Pons (tissue), 1 donor: ENCODE measurements at places on chromosomes 16 and 17.

DNA sequence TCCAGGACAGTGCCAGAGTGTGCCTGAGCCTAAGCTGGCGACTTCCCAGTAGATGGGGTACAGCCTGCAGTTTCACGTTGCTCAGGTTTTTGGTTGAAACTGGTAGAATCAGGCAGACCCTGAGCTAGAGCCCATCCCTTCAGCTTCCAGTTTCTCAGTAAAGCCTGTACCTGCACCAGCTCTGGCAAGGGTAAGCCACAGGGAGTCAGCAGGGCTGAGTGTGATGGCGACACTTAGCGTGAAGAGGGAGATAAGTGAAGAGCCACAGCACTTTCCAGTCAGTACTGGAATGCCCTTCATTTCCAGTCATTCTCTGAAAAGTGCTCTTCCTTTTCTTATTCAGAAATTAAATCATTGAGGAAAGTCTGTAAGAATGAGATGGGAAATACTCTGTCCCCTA, 22.4 kb downstream of the PLD6 start:
- DNase-seq, result no peak

- DNase-seq, result no peak
These were observed at the start of gene SLC7A6 for GRCh38 chr16:68264128-68265077. Gene SLC7A6 (plus strand): TSS chr16:68264526. CDS start chr16:68274727, 10,201 bp downstream.

GRCh38 chr17:7004398-7005253, 7.8 kb upstream of the RNASEK start:
- peak; percentile 80 for DNase-seq

DNA sequence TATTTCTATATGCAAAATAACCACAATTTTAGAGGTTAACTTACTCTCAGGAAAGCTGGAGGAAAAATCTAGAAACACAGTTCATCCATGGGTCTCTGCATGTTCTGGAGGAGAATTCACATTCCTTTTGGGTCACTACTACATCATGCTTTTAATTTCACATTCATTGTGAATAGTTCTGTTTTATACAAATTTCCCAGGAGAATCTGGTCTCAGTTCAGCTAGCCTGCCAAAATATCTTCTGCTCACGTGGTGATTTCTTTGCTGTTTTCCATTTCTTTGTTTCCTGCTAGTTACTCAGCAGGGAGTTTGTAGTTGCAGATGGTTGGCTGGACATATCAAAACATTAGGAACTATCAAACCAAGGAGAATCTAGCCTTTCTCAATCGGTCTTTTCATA, at the start of gene ABCA9:
Gene ABCA9, minus strand, starts transcription at position 106 of the 400 bp plus-strand sequence. CDS start 9,801 bp downstream, outside the sequence.
- peak; percentile 35 for DNase-seq

DNA sequence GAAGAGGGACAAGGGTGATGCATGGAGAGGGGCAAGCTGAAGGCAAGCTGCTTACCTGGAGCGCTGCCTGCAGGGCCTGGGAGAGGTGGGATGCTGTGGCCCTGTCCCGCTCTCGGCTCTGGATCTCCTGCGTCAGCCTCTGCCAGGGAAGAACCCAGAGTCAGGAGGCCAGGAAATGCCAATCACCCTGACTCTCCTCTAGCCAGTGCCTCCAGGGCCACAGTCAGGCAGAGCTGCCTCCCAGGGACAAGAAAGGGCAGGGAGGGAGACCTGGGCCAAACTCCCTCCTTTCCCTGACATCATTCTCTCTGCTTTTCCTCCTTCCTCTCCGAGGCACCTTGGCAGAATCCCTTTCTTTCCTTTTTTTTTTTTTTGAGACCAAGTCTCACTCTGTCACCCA, 11.3 kb downstream of the CDK3 start:
- DNase-seq, result no peak

GRCh38 chr17:58615768-58616659, 75.8 kb downstream of the TEX14 start:
- no peak for DNase-seq

- peak; percentile 53 for DNase-seq
These were observed 53.1 kb downstream of the CFDP1 start for GRCh38 chr16:75379911-75380847.

DNA sequence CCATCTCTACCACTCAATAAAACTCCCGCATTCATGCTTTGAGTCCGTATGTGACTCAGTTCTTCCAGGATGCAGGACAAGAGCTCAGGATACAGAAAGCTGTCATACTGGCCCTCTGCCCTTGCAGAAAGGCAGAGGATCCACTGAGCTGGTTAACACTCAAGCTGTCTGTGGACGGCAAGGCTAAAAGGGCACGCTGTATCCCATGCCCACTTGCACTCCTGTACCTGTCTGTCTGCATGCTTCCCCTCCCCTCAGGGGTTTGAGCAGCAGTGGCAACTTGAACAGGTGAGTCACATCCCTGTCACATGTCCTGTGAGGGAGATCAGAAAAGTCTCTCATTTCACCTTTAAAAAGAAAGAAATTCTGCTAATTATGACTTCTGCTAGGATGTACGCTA, 293.8 kb downstream of the HS3ST3B1 start:
- no peak for DNase-seq

DNA sequence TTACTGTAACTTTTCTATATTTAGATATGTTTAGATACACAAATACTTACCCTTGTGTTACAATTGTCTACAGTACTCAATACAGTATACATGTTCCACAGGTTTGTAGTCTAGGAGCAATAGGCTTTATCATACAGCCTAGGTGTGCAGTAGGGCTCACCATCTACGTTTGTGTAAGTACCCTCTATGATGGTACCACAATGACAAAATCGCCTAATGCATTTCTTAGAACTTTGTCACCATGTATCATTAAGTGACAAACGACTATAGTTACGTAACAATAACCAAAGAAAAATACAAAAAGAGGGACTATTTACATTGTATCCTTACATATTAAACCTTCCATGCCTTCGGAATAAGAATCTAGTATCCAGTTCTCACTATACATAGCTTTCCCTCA, 8.0 kb downstream of the STAT5B start:
- DNase-seq, result no peak

GRCh38 chr17:7311110-7311705, 3.8 kb downstream of the EIF5A start:
- no peak for DNase-seq

DNA sequence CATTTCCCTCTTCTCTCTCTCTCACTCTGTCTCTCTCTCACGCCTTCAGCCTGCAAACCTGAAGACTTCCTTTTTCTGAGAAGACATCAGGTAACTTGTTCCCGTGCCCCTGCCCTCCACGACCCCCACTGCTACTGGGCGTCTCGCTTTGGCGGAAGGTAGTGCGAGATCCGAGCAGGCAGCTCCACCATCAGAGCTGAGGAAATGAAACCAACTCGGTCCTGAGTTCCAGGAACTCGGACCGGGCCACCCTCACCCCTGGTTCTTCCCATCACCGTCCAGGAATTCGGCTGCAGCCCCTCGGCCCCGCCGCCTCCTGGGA, 585 bp downstream of the MLKL start:
- no peak for DNase-seq

DNA sequence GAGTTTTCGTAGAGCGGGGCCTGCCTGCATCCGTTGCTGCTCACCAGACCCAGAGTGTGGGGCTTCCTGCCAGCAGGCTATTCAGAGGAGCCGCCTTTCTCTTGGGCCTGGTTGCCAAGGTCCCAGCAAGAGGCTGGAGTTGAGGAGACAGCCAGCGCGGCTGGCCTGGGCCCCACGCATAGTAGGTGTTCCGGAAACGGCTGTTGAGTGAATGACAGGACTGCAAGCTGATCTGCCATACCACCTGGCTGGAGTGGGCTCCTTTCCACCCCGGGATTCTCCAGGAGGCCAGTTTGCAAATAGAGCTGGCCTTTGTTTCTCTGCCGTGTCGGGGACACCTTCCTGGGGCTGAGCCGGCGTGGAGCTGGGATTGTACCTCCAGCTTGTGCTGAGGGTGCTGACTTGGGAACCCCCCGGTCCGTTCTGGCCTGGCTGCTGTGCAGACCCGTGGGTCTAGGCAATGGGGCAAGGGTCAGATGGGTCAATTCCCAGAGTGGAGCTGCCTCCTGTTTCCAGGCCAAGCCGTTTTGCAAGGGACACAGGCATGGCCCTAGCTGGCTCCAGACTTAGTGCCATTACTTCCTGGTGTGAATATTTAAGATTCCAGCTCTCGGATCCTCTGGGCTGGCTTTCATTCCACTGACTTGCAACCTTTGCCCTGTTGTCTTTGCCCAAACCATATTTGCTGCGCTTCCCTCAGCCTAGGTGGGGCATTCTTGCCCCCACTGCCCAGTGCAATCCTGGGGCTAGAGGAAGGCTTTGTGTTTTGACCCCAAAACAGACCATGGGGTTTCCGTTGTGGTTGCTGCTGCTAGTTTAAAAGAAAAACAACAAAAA, 68.8 kb downstream of the CMIP start:
- DNase-seq, result no peak

DNA sequence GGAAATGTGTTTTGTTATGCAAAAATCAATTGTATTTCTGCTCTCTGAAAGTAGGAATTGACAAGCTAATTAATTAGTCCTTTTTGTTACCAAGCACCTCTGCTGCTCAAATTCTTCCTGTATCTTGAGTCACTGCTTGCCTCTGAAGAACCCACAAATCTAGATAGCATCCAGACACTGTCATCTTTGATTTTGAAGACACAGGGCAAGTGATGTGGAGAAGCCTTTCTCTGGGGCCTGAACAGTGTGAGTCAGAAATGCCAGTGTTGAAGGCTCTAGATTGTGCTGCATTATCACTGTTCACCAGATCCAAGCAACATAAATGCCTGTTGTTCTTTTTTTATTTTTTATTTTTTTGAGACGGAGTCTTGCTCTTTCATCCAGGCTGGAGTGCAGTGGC, 10.9 kb upstream of the ST6GALNAC1 start:
- no peak for DNase-seq

- peak; percentile 44 for DNase-seq
These were observed 164.5 kb upstream of the CHMP6 start for GRCh38 chr17:80826955-80827645.

GRCh38 chr16:18834864-18835263, 33.5 kb upstream of the ARL6IP1 start:
- DNase-seq, result no peak

GRCh38 chr16:84673203-84673535, 24.9 kb downstream of the KLHL36 start:
- no peak for DNase-seq

GRCh38 chr17:50050431-50051032, 5.4 kb upstream of the ITGA3 start:
- DNase-seq, result no peak
